Right lung (tissue), 10 donors: ENCODE measurements at places on chromosomes 2 and 18. TPM values are rescaled to one million over a fixed set of nuclear protein-coding genes. Genes with fewer than 3 reads are reported as not detected.

DNA sequence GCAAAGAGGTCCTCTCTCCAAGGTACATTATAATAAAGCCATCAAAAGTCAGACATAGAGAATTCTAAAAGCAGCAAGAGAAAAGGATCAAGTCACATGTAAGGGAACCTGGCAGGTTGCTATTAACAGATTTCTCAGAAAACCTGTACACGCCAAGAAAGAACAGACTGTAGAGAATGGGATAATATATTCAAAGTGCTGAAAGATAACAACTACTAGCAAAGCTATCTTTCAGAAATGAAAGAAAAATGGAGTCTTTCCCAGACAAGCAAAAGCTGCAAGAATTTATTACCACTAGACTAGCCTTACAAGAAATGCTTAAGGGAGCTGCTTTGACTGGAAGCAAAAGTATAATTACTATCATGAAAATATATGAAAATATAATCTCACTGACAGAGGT is 81.5 kb downstream of the PTPN2 start:
- no peak for DNase-seq

GRHL1 gene
- polyA plus RNA-seq, result 4.0 TPM

DNA sequence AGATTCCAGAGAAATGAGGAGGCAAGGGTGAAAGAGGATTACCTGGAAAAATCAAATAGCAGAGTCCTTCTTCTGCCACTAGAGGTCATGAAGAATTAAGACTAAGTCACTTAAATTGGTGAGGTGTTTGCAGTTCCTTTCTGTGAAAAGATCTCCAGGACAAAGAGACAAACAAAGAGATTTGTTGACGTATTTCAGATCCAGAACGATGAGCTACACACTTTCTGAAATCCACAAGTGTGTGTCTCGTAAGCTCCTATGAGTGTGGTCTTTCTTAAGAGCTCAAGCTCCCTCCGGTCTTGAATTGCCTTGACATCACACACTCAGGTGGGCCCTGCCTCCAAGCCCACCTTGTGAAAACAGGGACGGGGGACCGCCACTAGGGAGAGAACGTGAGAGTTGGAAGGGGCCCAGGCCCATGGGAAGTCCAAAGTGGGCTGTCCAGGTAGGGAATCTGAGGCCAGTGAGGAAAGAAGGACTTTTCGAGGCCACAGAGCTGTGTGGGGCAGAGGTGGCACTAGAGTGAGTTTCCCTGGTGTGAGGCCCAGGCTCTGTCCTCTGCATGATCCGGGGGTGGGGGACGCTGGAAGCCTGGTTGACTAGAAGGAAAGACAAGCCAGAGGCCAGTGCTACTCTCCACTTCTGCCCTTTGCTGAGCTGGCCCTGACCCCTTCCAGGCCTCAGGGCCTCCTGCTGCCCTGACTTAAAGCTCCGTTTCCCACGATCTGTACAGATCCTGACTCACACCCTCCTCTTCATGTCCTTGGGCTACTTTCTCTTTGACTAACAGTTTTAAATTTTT is 168.1 kb upstream of the NCK2 start:
- no peak for DNase-seq

DNA sequence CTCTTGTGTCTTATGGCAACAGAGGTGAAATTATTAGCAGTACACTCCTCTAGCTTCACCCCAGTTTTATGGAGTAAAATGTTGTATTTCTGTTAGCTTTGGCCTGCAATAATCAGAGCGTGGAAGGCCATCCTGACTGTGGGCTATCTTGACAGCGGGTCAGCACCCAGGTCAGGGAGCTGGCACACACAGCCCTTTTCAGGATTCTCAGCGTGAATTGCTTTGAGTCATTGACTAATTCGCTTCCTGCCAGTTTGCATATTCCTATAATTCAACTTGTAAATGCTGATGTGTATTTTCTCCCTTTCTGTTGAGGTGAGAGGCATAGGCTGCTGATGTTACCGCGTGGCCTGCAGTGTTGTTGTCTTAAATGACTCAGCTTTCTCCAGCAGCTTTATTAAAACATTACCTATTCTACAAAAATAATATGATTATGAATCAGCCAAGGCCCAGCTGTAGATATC is 109.6 kb upstream of the EML6 start:
- no peak for DNase-seq

DNA sequence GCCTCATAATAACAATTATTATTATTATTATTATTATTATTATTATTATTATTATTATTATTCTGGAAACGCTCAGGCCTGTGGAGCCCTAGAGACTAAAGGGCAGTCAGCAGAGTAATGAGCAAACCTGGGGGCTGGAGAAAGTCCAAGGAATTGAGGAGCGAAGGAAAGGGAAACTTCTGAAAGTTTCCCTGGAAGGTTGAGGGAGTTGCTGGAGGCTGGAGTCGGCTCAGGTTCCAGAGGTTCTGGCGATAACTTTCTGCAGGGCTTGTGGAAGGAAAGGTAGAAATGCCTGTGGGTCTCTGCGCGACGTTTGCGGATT is 9.2 kb downstream of the POU3F3 start:
- no peak for DNase-seq

OSR1 gene
- polyA plus RNA-seq, result 32.1 TPM

UGT1A3 gene
- polyA plus RNA-seq, result not detected

C2orf72 gene
- polyA plus RNA-seq, result 1.6 TPM

DNA sequence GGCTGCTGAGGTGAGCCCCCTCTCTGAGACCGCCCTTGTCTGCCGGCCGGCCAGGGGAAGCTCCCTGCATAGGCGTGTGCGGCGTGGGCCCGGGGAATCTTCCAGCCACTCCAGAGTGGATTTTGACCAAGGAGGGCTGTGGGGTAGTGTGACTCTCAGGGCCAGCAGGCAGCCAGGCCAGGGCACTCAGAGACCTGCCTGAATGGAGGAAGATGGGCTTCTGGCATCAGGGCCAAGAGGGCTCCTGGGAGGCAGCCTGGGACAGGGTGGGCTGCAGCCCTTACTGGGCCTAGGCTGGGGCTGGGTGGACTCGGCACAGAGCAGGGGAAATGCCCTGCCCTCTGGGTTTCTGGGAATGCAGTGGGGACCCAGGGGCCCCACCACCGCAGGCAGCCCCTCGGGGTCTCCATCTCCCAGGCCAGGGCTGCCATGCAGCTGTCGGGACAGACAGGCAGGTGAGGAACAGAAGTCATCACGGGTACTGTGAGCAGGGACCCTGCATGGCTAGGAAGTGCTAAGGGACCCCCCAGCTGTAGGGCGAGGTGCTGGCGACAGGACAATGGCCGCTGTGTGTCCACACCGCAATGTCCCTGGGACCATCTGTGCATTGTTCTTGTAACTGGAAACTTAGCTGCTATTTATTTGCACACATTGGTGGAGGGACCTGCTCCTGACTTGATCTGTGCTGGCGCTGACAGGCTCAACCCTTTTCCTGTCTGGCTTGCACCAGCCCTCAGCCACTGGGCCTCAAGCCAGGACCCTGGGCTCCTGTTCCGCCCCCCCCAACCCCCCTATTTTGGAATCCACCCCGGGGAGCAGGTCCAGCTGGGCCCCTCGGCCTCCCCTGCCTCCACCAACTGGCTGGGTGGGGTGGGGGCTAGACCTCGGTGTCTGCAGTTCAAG is 4.1 kb downstream of the PDCD1 start:
- no peak for DNase-seq

DNA sequence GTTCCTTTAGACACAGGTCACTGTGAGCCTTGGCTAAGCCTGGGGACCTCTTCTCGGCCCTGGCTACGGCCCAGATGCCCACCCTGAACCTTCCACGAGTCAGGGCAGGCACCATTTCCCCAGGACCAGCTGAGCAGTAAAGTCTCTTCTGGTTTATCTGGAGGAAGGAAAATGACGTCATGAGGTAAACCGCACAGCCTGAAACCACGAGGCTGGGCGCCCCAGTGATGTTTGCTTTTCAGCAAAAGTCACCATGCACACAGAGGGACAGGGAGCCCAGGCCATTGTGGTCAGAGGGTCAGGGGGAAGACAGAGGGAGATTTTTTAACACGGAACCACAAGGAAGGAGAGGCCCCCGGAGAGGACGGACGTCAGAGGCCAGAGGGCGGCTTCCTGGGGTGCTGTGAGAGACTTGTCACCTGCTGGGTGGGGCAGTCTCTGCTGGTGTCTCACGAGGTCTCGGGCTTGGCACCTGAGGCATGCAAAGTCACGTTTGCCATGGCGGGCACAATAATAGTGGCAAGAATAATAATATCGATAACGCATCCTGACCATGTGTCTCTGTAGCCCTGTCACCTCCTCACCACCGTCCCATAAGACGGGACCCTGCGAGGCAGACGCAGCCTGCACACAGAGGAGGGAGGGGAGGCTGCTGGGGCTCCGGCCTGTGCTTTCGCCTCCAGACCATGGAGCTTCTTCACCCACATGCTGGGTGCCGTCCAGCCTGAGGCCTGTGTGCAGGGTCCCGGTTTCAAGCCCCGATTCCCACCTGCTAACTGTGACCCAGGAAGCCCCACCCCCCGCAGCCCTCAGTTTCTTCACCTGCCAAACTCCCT is 33.2 kb upstream of the FOSL2 start:
- DNase-seq, result no peak

DNA sequence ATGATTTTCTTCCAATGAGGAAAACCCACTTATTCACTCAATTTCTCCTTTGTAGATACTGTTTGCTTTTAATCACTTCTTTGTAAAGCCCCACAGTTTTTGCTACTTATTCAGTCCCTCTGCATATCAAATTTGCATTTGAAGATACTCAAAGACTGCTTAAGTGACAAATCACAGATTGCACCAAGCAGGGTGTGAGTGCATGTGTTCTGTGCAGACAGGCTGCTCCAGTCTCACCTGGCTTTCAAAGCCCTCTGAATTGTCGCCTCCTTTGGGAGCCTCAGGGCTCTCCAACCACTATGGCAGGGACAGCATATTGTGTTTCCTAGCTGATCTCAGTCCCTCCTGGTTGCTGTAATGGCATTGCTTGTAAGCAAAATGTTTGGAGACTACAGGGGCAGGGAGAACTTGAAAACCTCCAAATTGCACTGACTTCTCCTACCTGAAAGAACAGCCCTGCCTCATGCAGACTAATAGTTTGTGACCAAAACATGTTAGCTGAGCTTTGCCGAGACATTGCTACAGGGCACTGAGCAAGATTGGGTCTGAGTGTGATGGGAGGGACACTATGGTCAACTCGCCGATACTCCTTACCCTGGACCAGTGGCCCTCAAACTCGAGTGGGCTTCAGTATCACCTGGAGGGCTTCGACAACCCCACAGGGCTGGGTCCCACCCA is 96.8 kb downstream of the POLE4 start:
- no peak for DNase-seq

DNA sequence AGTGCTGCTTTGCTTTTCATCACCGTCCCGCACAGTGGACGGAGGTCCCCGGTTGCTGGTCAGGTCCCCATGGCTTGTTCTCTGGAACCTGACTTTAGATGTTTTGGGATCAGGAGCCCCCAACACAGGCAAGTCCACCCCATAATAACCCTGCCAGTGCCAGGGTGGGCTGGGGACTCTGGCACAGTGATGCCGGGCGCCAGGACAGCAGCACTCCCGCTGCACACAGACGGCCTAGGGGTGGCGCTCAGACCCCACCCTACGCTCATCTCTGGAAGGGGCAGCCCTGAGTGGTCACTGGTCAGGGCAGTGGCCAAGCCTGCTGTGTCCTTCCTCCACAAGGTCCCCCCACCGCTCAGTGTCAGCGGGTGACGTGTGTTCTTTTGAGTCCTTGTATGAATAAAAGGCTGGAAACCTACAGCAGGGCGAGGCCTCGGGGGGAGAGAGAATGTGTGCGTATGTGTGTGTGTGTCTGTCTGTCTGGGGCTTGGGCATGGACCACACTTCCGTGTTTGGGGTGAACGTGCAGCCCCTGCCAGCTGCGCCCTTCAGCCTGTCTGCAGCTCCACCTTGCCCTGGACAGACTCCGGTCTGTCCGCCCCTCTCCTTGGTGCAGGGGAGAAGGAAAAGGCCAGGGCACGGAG is 32.3 kb downstream of the GPC1 start:
- DNase-seq, result no peak

DNA sequence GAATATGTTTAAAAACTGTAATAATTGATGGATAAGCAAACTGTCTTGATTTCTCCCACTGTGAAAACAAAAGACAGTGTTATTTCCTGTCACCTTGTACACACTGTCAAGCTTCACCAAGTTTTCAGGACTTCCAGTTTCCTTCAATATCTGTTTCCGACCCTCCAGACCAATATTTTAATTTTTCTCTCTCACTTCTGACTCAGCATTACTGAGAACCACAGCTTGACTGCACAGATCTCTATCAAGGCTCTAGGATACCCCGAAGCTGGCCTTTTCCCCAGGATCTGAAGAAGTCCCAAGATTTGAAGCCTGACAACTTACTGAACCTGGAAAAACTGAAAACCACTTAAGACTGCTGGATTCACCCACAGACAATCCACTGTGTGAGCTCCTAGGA is 13.2 kb upstream of the SULT1C3 start:
- DNase-seq, result no peak

DNA sequence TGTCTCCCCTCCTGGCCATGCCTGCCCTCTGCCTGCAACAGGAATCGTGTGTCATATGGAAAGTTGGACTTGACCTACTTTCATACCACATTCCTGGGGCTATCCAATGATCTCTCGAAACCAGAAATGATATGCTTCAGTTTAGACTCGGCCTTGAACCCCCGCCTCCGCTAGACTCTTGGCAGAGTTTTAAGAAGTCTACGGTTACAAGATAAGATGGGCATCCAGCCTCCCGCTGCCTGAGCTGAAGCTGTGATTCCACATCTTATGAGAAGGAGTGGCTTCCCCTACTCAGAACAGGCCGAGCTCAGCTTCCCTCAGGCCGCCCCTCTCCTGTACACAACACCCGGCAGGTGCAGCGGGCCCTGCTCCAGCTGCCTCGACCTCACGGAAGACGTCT is 73.9 kb downstream of the MTCL1 start:
- no peak for DNase-seq

MYO5B gene
- polyA plus RNA-seq, result 13.0 TPM

GRCh38 chr2:162734866-162735265 is 103.7 kb downstream of the KCNH7 start:
- DNase-seq, result no peak

SCRN3 gene
- polyA plus RNA-seq, result 29.9 TPM

NUP35 gene
- 30.4 TPM for polyA plus RNA-seq

ADRA2B gene
- polyA plus RNA-seq, result 1.6 TPM

GRCh38 chr2:122148128-122148767 is 392.8 kb downstream of the TSN start:
- DNase-seq, result no peak

DNA sequence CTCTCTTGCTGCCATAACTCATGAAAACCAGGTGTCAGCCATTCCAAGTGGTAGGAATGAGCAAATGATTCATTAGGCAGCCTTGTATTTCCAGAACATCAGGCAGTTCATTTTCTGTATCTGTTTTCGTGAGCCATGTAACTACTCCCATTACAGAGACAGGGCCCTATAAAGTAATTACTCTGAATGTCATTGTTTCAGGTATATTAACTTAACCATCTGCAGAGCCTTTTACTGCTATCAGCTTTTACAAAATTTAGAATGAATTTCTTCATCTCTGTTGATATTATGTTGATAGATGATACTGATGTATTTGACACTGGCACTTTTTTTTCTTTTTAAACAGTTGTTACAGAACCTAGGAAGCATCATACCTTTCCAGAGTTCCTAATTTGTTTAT is 69.9 kb downstream of the MGAT5 start:
- DNase-seq, result no peak

PEX13 gene
- polyA plus RNA-seq, result 24.0 TPM

PLGLB2 gene
- polyA plus RNA-seq, result 4.3 TPM

GTF2A1L gene
- polyA plus RNA-seq, result 1.2 TPM
